ENCODE measurements at places on chromosomes 5 and 9.

DNA sequence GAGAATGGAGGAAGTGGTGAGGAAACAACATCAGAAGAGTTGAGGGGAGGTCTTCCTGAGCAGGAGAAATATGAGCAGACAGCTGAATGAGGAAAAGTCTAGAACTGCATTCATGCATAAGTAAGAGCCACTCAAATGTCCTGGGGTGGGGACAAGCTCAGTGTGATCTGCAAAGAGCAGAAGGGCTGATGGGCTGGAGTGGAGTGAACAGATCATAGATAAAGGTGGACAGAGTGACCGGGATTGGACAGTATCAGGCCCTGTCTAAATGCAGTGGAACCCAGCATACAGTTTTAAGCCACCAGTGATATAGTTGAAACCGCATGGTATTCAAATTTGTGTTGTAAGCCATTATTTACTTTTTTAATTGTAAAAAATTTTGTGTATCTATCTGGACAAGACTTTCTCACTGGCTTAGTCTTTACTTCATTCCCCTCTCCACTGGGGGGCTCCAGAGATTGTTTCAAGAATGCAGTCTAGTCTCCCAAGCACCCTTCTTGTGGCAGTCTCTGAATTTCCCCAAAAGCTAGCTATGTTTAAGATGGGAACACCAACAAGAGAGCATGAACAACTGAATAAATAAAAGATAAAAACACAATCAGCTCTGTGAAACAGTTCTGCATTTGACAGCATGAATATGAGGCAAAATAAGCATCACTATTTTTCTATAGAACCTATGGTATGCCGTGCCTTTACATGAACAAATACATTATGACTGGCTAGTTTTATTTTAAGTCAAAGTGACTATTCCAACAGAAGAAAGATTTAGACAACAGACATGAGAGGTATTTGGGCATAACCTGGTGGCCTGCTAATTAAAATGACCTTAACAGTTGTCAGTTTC, 10.7 kb upstream of the STK32A start:
- DNase-seq, result no peak

GRCh38 chr5:38532165-38532669, 24.2 kb downstream of the LIFR start:
- no peak for DNase-seq

GRCh38 chr5:4015709-4016108, 420.1 kb downstream of the IRX1 start:
- no peak for DNase-seq

DNA sequence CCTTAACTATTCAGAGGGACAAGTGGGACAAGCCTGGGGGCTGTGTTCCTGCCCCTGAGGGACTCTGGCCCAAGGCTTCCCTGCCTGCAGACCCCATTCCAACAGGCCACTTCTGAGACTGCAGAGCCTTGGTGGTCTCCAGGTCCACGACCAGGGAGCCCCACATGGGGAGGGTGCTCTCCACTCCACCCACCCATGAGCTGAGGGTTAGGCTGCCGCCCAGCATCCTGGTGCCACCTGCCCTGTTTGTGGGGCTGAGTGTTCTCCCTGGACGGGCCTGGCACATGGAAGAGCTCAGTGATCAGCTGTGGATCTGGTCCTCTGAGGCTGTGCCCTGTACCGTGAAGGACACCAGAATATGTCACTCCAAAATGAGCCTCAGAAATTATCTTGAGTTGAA, 2.5 kb upstream of the ABO start:
- no peak for DNase-seq

DNA sequence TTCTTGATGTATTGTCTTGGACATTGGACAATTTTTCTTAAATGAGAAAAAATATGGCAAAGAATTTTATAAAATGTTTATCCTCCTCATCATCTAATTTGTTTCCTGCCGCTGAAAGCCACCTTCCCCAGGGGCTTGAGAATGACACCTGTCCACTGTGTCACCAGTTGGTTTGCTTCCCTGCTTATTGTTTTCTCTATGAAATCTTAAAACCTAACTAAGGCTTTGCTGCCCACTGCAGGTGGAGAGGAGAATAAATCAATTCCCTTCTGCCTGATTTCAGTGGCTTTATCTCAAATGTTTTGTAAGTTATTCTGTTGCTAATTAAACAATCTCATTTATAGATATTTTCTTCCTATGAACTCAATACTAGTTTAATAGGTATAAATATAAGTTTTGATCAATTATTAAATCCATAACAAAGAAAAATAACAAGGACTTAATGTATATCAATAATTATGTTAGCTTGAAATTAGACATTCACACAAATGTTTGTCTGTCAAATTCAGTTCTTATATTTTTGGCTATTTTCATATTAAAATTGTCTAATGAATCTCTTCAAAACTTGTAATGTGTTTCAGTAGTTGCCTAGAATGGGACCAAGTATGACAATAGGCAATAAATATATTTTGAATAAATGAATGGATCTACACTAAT, 822.5 kb downstream of the PTPRD start:
- peak; percentile 12 for DNase-seq

DNA sequence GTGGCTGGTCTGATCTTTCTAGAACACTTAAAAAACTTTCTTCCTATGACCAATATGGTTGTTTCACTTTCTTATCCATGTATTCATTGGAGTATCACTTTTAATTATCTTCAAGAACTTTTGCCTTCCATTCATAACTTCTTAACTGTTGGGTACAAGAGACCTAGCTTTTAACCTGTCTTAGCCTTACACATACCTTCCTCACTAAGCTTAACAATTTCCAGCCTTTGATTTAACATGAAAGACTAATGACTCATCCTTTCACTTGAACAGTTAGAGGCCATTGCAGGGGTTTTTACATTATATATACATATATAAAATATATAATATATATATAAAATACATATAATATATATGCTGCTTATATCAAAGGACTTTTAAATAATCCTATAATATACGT, 57.9 kb downstream of the ABHD17B start:
- DNase-seq, result no peak

GRCh38 chr9:121498487-121499176, 1.0 kb downstream of the GGTA1 start:
- peak; percentile 25 for DNase-seq
